Activated naive CD4-positive, alpha-beta T cell treated with anti-CD3 and anti-CD28 coated beads for 36 hours (primary cell): ENCODE measurements at places on chromosomes 5 and 9. TPM values are rescaled to one million over a fixed set of nuclear protein-coding genes. Genes with fewer than 3 reads are reported as not detected.

Gene C5
- 0.99 TPM for total RNA-seq

Gene LRRC70
- total RNA-seq, result 1.0 TPM

Gene GFRA3
- total RNA-seq, result not detected

Gene LIX1
- not detected for total RNA-seq

Gene SHISAL2B
- not detected for total RNA-seq

- DNase-seq, result no peak
Measured at GRCh38 chr9:84751921-84752320, 82.4 kb downstream of the NTRK2 start.

GRCh38 chr9:76456202-76456926 lies 2.6 kb upstream of the GCNT1 start:
- DNase-seq, result peak; percentile 30

GRCh38 chr9:131892162-131892707 lies 152.4 kb upstream of the RAPGEF1 start:
- no peak for DNase-seq

DNA sequence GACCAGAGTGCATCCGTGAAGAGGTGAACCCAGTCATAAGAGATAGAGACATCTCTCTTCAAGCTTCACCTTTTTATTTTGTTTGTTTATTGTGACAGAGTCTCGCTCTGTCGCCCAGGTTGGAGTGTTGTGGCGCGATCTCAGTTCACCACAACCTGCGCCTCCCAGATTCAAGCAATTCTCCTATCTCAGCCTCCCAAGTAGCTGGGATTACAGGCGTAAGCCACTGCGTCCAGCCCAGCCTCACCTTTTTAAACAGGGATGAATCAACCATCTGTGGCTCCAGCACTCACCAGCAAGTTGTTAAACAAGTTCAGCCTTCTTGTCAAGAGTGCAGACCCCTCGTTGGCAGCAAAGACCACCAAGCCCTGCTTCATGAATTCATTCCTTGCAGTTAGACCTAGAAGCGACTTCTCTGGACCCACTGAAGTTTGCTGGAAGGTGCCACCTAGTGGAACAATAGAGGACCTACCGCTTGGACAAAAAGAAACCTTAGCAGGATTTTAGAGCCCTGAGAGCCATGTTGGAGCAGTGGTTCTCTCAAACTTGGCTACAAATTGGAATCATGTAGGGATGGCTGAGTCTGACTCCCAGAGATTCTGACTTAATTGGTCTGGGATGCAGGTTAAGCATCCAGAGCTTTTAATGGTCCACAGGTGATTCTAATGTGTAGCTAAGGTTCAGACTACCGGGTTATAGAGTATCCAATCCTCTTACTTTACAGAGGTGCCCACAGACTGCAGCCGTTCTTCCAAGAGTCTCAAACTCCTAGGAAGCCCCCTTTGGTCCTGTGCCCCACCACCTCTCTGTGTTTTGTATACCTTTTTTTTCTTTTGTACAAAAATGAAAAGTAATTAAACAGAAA lies 10.5 kb upstream of the GALNT10 start:
- peak; percentile 52 for DNase-seq
